ENCODE measurements at places on chromosomes 3 and 15. TPM values are rescaled to one million over a fixed set of nuclear protein-coding genes. Genes with fewer than 3 reads are reported as not detected.
A peak's percentile ranks its signal among the peaks of the same experiment; 100 is the strongest.

SLC9C1 gene
- polyA plus RNA-seq, result 1.2 TPM

ANKRD63 gene
- polyA plus RNA-seq, result 0.48 TPM

C3orf49 gene
- polyA plus RNA-seq, result 1.2 TPM

WNT5A gene
- polyA plus RNA-seq, result 42.1 TPM

CDC25A gene
- 10.4 TPM for polyA plus RNA-seq

GP5 gene
- 0.71 TPM for polyA plus RNA-seq

SEMA3G gene
- polyA plus RNA-seq, result 28.5 TPM

ADCY5 gene
- polyA plus RNA-seq, result 10.4 TPM

NDN gene
- polyA plus RNA-seq, result 75.4 TPM

ACP3 gene
- polyA plus RNA-seq, result 84.0 TPM

ZNF774 gene
- 4.7 TPM for polyA plus RNA-seq

DNA sequence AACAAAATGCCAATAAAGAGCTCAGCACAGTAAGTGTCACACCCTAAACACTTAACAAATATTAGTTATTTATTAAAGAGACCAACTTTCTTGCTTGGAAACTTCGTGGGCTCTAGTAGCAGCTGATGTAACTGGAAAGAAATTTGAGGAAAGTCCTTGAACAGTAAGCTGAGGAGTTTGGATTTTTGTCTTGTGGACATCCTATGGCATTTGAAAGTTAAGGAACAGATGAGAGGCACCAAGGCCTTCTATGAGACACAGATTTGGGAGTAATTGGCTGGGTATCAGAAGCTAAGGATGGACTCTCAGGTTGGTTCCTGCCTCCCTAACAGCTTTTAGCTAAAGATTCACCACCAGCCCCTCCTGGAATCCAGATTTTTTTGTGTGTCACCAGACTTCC, 59.7 kb upstream of the FILIP1L start:
- DNase-seq, result no peak

GRCh38 chr15:78617516-78617915, 3.3 kb downstream of the CHRNA3 start:
- no peak for DNase-seq

DNA sequence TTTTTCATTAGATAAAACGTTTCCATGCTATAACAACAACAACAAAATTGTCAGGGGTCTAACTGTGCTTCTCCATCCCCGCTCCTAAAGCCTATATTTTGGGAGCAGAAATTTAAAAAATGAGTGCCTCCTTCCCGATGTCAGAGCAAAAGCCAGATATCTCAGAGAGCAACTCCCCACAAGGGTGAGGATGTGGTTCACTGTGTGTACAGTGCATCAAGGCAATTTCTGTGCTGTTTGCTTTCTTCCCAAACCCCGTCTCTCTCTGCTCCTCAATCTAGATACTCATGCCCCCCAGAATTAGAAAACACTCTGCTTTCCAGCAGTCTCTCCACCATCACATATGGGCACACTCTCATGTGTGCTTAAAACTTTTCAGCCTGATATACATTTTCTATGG, 76.7 kb upstream of the MBNL1 start:
- no peak for DNase-seq

DNA sequence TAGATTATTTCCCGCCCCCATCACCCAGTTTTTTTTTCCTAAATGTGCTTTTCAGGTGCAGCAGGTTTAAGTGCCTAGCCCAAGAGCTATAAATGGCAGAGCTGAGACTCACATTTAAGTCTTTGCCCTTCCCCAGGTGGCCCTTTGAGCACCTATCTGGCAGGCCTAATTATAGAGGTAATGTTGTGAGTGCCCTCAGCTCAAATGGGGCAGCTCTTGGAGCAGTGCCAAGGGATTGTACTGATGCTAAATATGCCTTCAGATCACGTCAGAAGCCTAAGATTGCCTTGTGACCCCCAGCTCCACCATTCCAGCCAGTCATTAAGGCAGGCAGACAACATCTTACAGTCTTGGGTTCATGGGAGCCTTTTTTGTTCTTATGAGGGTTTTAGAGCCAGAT, 159.5 kb downstream of the RPLP1 start:
- no peak for DNase-seq

DNA sequence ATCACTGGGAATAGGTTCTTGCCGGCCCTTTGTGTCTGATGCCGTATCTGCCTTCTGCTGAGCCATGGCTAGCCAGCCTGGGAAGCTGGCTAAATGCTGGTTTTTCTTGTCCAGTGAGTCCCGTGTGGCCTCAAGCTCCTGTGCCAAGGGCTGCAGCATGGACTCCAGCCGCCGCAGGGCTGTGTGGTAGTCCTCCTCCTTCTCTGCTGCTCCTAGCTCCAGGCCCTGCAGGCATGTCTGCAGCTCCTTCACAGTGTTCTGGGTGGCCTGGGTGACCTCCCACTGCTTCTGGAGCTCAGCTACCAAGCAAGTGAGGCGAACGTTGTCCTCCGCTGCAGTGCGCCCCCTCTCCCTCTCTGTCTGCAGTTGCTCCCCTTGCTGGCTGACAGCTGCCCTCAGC, 24.9 kb downstream of the CXCR6 start:
- DNase-seq, result no peak

DNA sequence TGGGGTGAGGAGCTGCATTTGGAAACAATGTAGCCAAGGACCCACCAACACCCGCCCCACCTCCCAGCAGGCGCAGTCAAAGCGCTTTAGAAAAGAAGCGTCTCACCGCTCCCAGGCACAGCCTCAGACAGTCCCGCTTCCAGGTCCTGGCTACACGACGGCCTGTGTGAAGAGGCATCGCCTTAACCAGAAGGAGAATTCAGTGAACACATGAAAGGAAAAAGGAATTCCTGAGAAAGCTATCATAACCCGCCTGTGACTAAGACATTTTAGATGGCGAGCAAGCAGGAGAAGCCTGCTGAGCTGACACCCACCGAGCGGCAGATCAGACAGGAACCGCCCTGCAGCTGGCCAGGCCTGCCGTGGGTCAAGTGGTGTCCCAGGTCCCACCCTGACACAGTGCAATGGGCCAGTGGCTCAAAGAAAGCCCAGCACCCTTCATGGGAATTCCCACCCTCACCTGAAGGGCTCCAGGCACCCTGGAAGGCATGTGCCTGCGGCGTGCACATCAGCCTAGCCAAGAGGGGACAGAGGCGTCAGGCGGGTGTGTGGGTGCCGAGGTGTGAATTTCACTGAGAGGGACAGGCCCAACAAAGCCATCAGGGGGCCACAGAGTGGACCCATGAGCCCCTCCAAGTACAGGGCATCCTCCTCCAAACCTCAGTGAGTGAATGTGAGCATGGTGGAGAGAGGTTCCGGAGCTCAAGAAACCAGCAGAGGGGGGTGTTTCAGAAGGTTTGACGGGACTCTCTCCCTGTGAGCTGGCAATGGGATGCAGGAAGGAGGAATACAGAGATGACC, 144.8 kb downstream of the NSMCE3 start:
- no peak for DNase-seq

DNA sequence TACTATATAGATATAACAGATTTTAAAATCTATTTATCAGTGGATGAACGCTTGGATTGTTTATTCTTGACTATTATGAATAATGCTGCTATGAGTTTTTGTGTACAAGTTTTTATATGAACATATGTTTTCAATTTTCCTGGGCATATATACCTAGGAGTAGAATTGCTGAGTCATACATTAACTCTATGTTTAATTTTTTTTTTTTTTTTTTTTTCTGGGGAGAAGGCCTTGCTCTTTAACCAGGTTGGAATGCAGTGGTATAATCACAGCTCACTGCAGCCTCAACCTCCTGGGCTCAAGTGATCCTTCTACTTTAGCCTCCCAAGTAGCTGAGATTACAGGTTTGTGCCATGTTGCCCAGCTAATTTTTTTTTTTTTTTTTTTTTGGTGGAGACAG, 9.1 kb downstream of the CIDEC start:
- DNase-seq, result no peak

GRCh38 chr3:143786219-143787191, 61.8 kb downstream of the SLC9A9 start:
- DNase-seq, result no peak

- DNase-seq, result no peak
Measured at GRCh38 chr15:25688166-25688565, 175.0 kb downstream of the ATP10A start.

GRCh38 chr3:195021692-195022091, 249.3 kb downstream of the XXYLT1 start:
- no peak for DNase-seq

- no peak for DNase-seq
Measured at GRCh38 chr3:135268941-135269532, 474.0 kb downstream of the EPHB1 start.

DNA sequence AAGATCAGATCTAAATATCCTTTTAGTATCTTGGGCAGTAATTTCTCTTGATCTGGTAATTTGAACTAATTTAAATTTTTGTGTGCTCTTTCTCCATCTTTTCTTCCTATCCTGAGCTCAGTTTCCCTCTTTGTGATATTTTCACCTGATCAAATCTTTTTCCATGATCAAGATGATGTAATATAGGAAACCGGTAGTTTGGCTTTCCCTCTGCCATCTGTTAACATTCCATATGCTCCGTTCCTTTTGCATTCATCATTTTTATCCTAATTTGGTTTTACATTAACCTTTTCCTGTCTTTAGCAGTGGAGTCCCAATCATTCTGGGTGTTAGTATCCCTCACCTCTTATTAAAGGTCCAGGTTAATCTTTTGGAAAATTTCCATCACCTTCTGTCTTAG, 5.9 kb upstream of the ABHD6 start:
- DNase-seq, result no peak

GRCh38 chr3:160084998-160085397, 96.4 kb downstream of the IL12A start:
- no peak for DNase-seq

DNA sequence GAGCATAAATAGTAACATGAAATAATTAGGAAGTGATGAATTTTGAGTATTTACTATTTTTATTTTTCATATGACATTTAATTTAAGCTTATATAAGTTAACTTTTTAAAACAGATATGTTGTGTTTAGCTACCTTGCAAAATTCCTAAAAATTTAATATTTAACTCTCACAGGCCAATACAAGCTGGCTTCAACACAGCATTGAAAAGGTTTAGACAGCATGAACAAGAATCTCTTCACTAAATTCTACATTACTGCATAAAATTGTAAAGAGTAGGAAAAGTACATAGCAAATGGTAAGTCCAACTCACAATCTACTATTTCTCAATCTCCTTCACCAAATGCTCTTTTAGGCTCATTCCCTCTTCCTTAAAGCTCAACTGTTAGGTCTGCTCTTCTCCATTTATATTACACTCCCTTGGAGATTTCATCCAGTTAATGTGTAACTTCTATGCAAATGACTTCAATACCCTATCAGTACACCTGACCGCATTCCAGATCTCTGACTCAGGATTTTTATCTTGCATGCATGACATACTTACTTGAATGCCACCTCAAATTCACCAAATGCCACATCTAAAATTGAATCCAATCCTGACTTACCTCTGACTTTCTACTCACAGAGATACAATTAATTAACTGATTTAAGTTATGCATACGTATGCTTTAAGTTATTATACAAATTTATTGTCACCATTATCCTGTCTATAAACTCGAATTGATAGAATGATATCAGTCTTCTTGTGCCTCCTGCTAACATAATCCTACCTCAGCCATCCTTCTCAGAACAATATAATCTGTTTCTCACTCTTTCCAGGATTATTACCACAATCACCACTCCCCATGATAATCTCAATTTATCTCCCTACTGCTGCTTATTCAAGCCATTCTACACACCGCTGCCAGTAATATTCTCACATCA, 127.0 kb downstream of the STAG1 start:
- peak; percentile 9 for DNase-seq

DNA sequence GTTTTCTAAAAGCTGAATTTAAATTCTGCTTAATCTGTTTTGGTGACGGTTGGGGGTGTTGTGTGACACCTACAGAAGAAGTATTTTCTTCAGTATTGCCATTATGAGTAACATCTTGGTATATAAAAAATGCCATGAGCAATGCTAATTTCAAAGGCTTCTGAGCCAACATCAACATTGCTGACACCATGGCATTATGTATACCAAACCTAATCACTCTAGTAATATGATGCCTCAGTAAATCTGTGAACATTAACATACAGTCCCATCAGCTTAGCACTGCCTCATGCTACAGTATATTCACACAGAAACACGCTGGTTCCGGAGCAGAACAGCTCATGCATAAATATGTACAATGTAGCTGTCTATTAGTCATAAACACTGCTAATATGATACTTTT, 75.8 kb downstream of the ZPLD1 start:
- DNase-seq, result no peak

GRCh38 chr3:68515237-68515636, 417.1 kb downstream of the TAFA4 start:
- DNase-seq, result no peak

DNA sequence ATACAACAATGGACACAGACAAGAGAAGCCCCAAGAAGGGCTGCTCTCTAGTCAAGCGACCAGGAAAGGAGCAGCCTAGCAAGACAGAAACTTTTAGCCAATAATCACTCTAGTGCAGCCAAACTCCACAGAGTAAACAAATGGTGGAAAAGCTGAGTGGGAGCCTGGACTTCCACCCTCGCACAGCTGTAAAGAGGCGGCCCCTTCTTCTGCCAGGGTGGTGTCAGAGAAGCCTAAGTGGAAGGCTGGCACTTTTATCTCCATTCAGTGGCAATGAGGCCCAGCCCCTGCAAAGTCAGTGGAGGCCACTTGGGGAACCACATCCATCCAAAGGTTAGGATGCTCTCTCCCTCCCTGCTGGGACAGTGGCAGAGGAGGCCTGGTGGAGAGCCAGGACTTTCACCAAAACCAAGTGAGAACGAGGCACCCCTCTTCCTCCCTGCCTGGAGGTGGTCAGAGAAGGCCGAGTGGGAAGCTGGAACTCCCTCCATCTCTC, 15.5 kb upstream of the TICRR start:
- no peak for DNase-seq

- DNase-seq, result no peak
Measured at GRCh38 chr3:103712320-103713008, 1277.6 kb downstream of the ZPLD1 start.

DNA sequence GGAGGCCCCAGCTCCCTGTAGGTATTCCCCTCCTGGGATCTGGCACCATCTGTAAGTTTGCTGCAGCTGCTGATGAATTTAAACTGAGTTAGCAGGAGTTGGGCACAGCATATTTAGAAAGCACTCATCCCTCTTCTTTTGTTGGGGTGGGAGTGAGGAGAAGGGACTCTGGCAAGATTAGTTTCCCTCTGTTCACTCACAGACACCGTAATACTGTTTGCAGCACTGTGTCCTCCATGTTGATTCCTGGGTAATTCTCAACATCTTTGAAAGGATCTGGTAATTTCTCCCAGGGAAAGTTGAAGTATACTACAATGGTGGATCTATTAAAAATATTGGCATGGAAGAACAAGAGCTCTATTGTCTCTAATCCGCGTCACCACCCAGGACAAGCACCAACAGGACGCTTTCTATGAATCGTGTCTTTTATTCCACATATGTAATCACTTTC, 173.3 kb downstream of the RBMS3 start:
- DNase-seq, result no peak

GRCh38 chr3:40701016-40701588, 176.3 kb downstream of the ZNF621 start:
- no peak for DNase-seq
